Effector CD8-positive, alpha-beta T cell (primary cell): ENCODE measurements at places on chromosomes 3 and 15.

DNA sequence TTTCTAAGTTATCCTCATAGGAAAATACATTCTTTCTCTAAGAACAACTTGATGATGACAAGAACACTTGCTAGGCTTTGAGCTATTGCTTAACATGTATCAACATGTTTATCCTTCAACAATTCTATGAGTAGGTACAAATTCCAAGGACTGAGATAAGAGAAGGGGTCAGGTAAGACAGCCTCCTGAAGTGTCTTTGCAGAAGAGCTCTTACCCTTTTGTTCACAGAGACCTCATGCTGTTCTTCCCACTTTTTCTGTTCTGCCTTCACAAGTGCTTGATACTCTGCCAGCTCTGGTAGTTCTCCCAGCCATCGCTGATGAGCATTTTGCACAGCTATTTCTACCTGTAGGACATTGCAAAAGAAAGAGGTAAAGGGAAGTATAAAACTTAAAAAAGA, 50.9 kb downstream of the CEP152 start:
- no peak for DNase-seq

GRCh38 chr3:120355486-120355885, 6.3 kb upstream of the LRRC58 start:
- DNase-seq = no peak

DNA sequence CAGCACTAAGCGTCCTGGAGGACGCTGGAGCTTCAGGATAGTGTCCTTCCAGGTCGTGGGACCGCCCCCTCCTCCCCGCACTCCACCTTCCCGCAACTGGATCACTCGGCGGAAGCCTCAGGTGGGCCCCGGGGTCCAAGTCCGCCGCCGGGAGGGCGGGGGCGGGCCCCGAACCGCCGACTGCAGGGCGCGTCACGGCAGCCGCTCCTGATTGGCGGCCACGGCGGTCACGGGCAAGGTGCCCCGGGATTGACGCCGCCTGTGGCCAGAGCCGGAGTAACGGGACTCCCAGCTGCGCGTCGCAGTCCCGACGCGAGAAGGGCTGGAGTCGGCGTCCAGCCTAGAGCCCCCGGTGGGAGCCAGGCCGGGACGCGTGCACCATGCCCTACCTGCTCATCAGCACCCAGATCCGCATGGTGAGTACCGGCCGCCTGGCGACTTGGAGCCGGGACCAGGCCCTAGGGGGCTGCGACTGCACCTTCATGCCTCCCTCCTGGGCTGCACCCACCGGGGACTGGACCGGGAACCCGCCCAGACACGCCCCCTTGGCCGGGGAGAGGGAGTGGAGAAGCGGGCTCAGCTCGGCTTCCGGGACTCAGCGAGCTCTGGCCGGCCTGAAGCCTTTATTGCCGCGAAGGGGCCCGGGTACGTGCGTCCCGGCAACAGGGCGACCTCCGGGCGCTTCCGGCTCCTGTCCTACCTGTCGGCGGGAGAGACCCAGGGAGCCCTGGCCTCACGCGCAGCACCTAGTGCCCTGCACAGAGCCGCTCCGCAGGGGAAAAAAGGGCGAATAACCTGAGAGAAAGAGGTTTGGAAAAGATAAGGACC, at the start of gene GCHFR:
GCHFR (plus strand) TSS at position 268 of the 828 bp plus-strand sequence; CDS start at position 381, 113 bp downstream.
- DNase-seq = peak; percentile 49

- DNase-seq = no peak
These were observed 314.3 kb downstream of the CHST2 start for GRCh38 chr3:143433787-143434378.

DNA sequence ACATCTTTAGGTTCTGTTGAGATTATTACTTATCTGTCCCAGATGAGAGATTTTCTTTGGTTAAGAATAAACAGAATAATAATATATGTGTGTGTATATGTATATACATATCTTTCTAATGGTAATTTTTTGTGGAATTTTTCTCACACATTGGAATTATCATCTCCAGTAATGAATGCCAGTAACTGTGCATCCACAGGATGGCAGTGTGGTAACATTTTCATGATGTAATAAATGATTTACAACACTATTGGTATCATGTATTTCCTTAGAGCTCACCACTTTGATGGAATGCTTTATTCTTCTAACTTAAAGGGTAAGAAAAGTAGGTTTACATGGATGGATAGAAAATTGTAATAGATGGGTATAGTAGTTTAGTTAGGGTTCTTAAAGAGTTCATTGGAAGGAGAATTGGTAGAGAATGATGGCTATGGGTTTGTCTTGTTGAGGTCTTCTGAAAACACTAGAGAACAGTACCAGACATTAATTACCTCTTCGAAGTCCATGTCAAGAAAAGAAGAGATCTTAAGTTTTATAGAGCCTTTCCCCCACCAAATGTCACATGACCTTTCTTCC, 78.1 kb downstream of the STT3B start:
- DNase-seq = no peak

GRCh38 chr15:40295877-40296560, 11.7 kb downstream of the PLCB2 start:
- DNase-seq = no peak

DNA sequence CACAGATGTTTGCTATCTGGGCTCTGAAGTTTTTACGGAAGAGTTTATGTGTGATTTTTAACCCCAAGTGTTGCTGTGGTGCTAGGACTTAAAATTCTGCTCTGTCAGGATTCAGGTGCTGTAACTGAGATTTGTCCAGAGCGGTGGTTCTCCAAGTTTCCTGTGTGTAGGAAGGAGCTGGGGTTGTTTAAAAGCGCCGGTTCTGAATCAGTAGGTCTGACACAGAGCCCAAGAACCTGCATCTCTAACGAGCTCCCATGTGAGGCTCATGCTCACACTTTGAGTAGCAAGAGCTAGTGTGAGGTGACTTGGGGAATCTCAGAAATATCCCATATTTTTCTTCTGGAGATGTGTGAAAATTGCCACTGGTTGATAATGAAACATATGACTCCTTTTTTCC, 325.5 kb downstream of the SATB1 start:
- DNase-seq = no peak

DNA sequence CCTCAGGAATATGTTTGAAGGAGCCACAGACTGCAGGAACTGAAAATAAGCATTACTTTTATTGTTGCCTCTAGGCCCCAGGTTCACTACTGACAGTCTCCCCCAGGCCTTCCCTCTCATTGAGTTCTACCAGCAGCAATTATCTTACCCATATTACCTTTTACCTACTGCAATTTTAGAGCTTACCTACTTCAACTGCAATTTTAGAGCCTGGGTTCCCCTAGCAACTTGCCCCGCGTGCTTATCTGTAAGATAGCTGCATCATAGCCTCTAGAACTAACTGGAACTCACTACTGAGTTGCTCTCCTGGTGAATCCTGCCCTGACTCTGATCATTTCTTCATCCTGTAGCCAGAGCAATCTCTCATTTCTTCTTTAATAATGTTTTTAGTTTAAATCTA, 29.2 kb upstream of the WWTR1 start:
- DNase-seq = no peak

DNA sequence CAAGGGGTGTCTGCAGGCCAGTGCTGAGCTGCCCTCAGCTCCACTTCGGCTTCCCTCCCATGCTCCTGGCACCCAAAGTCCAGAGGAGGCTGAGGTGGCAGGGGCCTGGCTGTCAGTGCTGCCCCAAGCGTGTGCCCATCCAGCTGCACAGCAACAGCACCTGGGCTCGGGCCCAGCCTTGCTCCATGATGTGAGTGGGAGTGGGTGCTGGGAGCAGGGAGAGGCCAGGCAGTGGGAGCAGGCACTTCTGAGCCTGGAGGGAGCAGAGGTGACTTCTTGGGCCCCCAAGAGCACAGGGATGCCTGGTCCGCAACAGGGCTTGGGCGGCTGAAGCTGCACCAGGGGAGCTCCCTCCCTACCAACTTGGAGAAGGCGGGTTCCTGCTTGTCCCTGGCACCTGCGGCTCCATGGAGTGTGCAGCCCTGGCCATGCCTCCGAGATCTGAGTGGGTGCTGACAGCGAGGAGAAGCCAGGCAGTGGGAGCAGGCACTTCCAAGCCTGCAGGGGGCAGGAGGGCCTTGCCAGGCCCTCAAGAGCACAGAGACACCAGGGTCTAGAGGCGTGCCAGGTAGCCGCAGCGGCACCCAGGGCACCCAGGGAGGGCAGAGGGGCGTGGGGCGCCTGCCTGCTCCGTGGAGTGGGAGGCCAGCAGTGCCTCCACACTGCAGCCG, 366.7 kb upstream of the SGO1 start:
- no peak for DNase-seq

DNA sequence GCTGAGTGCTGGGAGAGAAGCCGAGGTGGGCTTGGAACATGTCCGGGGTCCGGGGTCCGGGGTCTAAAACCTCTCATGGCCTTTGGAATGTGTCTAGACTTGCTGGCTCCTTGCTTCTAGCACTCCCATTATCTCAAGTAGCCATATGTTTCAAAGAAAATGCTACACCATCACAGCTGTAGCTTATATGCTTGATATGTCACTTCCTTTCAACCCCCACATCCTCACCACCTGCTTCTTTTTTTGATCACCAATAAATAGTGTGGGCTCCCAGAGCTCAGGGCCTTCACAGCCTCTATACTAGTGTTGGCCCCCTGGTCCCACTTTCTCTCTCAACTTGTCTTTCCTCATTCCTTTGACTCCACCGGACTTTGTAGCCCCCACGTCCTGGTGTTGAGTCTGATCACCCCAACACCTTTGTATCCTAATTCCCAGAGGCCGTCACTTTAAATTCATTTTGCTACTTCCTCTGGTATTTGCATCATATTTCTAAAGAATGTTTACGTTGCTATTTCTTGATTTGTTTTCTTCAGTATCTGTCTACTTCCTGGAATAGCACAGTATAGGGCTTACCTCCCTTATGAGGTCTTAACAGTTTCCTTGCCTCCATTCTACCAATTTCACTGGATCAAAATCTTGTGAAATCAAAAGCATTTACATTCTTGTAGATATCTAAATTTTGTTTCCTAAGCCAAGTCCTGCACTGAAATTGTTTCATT, 71.9 kb upstream of the CHRNB4 start:
- no peak for DNase-seq

GRCh38 chr3:12829886-12830784, 11.2 kb downstream of the RPL32 start:
- DNase-seq = no peak

- peak; percentile 9 for DNase-seq
These were observed at the start of gene SLC35G2 for GRCh38 chr3:136818769-136819391. SLC35G2 (plus strand) TSS chr3:136819126; CDS start chr3:136854461, 35,335 bp downstream.

DNA sequence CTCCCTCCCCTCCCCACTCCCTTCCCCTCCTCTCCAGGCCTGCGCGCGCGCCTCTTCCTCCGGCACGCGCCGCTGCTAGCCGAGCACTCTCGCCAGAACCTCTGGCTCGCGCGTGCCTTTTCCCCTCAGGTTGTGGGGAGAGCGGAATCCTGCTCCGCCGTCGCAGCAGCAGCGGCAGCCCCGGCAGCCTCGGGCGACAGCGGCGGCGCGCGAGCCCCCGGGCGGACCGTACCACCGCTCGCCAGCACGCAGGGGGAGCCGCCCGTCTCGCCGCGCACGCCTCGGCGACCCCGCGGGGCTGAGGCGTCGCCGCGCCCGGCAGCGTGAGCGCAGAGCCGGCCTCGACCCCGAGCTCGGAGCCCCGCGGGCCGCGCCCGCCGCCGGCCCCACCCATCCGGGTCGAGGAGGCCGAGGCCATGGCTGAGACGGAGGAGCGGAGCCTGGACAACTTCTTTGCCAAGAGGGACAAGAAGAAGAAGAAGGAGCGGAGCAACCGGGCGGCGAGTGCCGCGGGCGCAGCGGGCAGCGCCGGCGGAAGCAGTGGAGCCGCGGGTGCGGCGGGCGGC, at the start of gene CDV3:
CDV3 (plus strand) TSS at position 58 of the 566 bp plus-strand sequence; CDS start at position 417, 359 bp downstream.
- no peak for DNase-seq

DNA sequence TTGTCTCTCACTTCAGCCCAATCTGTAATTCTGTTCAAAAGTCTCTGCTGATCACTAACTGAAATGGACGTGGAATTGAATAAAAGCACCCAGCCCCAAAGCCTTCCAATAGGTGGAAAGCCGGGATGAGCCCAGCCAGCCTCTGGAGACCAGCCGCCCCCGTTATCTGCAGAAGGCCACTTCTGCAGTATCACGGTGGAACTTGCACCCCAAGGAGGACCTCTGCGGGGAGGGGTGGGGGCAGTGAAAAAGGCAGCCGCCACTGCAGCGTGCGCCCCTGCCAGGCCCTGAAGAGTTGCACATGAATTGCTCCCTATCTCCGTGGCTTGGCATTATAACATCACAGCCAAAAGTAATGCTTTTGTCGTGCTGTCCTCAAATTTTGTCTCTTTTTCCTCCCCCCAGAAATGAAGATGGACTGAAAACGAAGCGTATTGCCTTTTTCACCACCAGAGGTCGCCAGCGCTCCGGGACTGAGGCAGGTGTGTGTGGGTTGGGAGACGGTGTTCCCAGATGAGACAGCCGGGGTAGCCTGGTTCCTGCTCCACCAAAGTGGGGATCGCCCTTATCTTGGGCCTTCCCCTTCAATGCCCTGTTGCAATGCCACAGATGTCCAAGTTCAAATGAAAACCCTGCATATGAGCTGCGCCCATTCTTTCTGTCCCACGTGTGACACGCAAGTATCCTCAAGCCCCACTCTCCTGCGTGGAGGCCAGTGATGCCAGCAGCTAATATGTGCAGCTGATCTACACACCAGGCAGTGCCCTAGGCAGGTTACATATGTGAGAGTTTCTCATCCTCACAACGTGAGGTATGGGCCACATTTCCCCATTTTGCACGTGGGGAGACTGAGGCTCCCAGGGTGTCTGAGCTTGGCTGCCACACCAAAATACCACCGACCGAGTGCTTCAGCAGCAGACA, 96.0 kb downstream of the LRRK1 start:
- peak; percentile 59 for DNase-seq

DNA sequence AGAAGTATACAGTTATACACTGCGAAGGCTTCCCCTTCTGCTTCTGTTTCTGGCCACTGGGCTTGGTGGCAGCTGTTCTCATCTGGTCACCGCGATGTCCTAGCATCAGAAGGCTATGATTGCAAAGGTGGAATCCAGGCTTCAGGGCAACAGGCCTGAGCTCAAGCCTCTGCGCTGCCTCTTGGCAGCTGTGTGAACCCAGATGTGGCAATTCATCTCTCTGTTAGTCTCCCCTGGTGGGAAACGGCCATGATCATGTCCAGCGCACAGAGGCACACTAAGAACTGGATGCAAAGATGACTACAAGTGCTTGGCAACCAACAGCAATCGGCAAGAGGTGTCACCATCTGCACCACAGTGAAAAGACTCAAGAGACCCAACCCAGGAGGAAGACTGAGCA, 78.9 kb downstream of the PCSK6 start:
- no peak for DNase-seq

DNA sequence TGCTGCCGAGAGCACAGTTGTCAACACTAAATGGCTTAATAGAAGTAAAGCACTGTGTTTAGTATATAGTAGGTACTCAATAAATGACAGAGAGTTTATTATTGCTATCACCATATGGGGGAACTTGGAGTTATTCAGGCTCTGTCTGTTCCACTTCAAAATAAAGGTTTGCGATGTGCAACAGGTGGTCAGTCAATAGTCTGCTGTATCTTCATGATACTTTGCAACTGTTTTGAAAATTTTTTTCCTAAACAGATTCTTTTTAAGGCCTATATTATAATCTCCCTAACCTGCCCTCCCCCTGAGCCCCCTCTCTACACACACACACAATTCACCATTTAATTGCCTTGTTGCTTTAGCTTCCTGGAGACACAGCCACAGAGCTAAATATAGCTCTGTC, 164.7 kb upstream of the NR2F2 start:
- DNase-seq = no peak
